ENCODE measurements at places on chromosomes 2 and 18.

DNA sequence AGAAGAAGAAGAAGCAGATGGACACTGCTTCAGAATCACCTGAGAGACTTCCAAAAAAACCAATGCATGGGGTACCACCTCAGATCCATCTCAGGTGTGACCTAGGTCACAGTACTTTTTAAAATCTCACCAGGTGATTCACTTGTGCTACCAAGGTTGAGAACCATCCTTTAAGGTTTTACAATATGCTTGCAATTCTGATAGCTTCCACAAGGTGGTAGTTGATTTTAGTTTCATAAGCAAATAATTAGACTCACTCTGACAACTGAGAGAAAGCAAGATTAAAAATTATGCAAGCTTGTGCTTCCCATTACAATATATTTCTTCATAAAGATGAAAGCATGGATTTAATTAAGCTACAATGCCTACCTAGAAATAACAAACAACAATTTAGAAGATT is 355.1 kb downstream of the EN1 start:
- no peak for DNase-seq

GRCh38 chr2:212926940-212927339 is 224.5 kb downstream of the IKZF2 start:
- DNase-seq = no peak

GRCh38 chr2:194319222-194319992 is 1337.6 kb upstream of the SLC39A10 start:
- DNase-seq = no peak

- no peak for DNase-seq
These were observed 934.1 kb upstream of the CRIM1 start for GRCh38 chr2:35421485-35421884.

- no peak for DNase-seq
These were observed 5.4 kb downstream of the DOK1 start for GRCh38 chr2:74559912-74560311.

- DNase-seq = no peak
These were observed 25.4 kb downstream of the SH3BP4 start for GRCh38 chr2:234977228-234977679.

GRCh38 chr2:98598781-98599428 is 9.4 kb downstream of the COA5 start:
- DNase-seq = no peak

DNA sequence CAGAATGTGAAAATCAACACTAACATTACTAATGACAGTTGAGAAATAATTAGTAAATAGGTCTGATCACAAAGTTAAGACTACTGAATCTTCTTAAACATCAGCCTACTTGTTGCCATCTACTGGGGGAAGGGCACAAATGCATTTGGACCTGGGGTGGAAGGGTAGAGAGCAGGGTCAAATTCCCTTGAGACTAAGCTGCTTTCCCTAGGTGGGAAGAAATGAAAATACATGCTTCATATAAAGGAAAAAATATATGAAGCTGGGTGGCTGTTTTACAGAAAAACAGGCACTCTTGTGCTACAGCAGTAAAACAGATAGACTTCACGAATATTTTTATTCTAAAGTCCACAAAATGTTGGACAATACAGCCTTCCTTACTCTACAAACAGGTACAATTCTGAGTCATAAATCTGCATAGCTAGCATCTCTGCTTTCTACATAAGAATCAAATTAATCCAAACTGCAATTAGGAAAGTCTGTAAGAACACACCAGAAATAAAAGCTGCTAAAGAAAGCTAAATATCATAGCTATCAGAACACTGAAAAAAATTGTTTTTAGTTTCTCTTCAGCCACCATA is 10.9 kb downstream of the TRIP12 start:
- DNase-seq = no peak

- DNase-seq = no peak
These were observed 47.7 kb downstream of the DNMT3A start for GRCh38 chr2:25293958-25294562.

DNA sequence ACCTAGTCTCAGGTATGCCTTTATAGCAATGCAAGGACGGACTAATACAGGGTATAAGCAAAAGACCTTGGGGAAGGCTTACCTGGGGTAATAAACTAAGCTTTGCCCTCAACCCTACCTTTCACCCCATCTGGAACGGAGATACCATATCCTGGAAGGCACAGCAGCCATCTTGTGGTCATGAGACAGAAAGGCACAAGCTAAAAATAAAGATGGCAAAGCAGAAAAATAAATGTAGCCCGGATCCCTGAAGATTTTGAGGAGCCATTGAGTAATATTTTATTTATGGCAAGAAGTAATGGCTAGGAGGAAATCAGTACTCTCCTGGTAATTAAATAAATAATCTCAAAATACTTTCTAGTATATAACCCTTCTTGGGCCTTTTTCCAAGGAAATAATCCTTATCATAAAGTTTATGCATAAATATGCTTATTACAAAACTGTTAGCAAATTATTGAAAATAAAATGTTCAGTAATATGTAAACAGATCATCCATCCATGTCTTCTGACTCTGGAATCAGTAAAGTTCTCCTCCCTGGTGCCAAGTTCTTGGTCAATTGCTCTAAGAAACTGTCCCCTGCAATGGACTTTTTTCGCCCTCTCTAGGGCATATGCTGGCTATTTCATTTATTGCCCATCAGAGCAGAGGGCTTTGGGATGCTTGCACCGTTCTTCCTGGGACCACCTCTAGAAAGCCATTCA is 198.7 kb downstream of the SPP2 start:
- DNase-seq = no peak

GRCh38 chr2:31027549-31027948 is 110.7 kb downstream of the GALNT14 start:
- DNase-seq = no peak

DNA sequence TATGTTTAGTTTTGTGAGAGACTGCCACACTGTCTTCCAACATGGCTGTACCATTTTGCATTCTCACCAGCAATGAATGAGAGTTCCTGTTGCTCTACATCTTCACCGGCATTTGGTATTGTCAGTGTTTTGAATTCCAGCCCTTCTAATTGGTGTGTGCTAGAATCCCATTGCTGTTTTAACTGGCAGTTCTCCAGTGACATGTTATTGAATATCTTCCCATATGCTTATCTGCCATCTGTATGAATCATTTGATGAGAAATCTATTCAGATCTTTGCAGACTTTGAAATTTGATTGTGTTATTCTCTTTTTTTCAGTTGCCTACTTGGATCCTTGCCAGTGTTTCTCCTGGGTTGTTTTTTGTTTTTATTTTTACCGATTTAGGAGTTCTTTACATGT is 99.0 kb downstream of the SNTG2 start:
- DNase-seq = no peak

DNA sequence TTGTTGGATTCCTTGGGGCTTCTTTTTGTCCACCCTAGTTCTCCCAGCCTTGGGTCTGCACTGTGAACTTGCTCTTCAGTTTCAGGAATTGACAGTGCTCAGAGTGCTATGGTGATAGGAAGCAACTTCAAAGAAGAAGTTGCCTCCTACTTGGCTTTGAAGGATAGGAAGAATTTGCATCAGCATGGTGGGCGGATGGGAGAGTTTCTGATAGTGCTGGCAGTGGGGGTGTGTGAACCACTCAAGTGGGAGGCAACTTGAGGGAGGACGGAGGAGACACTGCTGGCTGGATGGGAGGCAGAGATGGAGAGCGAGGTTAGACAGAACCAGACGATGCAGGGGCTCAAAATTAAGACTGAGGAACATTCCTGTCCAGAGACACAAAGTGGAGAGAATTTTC is 164.4 kb upstream of the SKOR2 start:
- DNase-seq = no peak

DNA sequence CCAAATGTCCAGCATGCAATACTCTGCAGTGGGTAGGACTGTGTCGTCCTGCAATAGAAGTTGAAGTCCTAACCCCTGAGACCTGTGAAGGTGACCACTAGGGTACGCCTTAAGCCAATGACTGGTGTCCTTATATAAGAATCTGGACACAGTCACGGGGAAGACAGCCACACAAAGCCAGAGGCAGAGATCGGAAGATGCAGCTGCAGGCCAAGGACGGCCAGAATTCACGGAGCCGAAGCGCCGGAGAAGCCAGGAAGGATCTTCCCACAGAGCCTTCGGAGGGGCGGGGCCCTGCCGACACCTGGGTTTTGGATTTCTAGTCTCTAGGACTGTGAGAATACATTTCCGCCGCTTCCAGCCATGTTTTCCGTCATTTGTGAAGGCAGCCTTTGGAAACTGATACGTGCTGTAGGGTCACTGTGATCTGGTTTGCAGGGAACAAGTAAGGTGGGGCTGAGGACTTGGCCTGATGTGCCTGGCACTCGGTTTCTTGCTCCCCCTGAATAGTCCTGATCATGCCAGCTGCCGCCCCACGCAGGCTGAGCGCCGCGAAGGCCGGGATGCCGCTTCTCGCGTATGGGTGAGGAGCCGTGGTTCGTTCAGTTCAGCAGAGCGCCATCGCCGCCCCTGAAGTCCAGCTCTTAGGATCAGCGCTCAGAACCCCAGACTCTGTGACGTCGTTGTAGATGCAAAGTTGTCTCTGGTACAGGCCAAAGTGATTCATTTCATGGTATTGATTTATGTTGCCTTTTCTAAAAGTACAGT is 38.7 kb downstream of the PTGR3 start:
- DNase-seq = no peak

DNA sequence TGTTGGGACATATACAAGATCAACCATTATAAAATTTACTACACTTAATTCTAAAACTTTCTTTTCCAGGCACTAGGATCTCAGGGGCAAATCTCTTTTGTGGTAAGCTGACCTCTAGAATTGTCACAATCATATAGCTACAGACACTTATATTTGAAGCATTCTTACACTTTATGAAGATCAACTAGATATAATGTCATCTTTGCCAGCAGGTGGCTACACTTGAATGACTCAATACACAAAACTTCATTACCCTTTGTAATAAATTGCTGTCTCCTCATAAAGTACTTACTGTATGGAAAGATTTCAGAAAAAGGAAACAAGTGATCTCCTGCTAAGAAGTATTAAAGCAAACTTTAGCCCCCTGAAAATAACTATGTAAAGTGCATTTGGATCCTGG is 77.8 kb downstream of the RDH14 start:
- DNase-seq = no peak

DNA sequence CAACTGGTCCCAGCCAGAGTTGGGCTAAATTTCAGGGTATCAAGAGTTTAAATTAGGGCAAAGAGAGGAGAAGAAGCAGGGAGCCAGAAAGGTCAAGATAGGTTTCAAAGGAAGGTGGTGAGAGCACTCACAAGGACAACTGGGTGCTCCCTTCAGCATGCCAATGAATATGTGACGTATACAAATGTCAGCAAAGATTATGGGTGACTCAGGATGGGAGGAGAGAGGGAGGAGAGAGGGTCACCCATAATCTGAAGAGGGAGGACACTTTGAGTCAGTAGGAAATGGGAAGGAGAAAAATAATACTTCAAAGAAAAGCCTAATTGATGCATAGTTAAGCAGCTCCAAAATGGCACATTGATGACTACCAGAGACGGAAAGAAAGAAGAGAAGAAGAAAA is 53.1 kb upstream of the ABCA12 start:
- DNase-seq = no peak

GRCh38 chr18:30343090-30343489 is 699.5 kb downstream of the DSC3 start:
- DNase-seq = no peak

- no peak for DNase-seq
These were observed 42.4 kb downstream of the CYB5A start for GRCh38 chr18:74249181-74249968.

- DNase-seq = no peak
These were observed 29.2 kb downstream of the DYTN start for GRCh38 chr2:206688990-206689389.

DNA sequence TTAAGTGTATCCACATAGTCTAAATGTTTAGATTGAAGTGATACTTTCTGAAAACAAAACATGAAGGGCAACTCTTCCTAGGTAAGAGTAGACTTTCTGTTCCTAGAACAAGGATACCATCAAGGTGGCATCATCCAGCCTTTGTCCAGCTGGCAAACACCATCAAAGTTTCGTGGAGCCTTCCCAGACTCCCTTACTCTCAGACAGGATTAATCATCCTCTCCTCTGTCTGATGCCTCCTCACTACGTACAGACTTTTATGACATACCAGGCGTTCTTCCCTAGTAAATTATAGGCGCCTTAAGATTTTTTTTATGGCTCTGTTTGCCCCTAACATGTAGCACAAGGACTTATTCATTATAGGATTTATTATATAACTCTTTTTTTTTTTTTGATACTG is 29.4 kb upstream of the ASNSD1 start:
- no peak for DNase-seq

GRCh38 chr2:202270487-202270886 is 4.9 kb downstream of the NOP58 start:
- DNase-seq = no peak

GRCh38 chr18:79746730-79747129 is 51.0 kb upstream of the KCNG2 start:
- no peak for DNase-seq

GRCh38 chr18:67935638-67936037 is 419.1 kb upstream of the DSEL start:
- no peak for DNase-seq

DNA sequence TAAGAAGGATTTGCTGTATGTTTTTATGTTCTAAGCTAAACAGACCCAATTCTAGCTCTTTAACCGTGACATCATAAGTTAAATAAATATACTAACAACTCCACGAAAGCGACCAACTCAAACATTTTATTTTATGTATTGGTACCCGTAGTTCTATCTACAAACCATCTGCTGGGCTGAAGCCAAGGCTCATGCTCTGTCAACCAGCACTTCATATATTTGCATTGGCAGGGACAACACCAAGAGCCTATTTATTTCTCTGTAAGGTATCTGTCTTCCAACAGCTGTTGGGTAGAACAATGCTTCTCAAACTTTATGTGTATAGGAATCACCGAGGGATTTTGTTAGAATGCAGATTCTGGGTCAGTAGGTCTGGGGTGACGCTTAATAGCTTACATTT is 64.5 kb downstream of the PID1 start:
- no peak for DNase-seq

- no peak for DNase-seq
These were observed 24.3 kb upstream of the IKZF2 start for GRCh38 chr2:213175673-213176247.

DNA sequence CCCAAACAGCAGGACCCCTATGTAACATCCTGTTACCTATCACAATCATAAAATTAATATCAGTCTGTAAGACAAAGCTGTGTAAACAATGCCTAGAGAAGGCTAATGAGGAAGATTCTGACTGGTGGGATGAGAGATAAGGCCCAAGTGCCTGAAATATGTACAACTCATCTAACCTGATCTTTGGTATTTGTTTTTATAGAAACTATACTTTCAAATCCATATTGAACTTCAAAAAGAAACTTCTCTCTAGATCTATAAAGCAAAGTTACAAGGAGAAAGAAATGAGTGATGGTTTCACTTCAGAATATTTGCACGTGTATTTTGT is 36.1 kb upstream of the ITGA4 start:
- no peak for DNase-seq

DNA sequence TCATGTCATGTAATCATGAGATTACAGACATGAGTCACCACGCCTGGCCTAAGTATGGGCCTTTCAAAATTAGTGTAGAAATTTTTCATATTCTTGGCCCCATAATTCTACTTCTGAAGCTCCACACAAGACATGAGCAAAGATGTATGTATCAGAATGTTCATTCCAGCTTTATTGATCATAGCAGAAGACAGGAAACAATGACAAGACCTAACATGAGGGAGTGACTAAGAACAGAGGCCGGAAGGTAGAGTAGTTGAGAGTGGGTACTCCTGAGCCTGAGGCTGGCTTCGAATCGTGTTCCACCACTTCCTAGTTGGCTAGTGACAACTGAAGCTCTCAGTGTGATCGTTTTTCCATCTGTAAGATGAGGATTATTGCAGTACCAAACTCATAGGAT is 89.3 kb downstream of the ARMC9 start:
- DNase-seq = no peak

- no peak for DNase-seq
These were observed 12.3 kb downstream of the GYPC start for GRCh38 chr2:126668254-126668653.

Data from stimulated activated CD8-positive, alpha-beta memory T cell treated with anti-CD3 and anti-CD28 coated beads, Interleukin-7, amount 100 ng/mL, for 24 hours (primary cell).